ENCODE measurements at places on chromosomes 16 and 17.

- no peak for DNase-seq
These were observed 45.9 kb upstream of the MEIOC start for GRCh38 chr17:44610331-44610730.

- no peak for DNase-seq
These were observed 3.6 kb downstream of the PNMT start for GRCh38 chr17:39671651-39672521.

- DNase-seq = no peak
These were observed 75.8 kb upstream of the ENDOV start for GRCh38 chr17:80339118-80339517.

DNA sequence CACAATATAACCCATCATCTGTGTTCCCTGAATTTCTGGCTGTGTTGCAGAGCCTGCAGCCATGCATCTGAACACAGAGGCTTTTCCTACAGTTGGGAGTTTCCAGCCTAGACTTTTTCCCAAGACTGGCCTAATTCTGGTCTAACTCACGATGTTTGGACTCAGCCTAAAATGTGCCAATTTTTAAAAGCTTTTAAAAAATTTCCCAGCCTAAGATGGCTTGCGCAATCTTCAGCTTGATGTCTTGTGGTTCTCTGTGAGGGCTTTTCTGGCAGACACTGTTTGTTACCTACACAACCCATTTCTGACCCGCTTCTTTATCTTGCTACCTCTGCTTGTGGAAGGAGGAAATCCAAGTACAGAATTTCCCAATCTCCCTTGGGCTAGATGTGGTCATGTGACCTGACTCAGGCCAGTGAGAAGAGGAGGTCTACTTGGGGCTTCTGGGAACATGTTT lies 72.7 kb upstream of the GAS7 start:
- no peak for DNase-seq

DNA sequence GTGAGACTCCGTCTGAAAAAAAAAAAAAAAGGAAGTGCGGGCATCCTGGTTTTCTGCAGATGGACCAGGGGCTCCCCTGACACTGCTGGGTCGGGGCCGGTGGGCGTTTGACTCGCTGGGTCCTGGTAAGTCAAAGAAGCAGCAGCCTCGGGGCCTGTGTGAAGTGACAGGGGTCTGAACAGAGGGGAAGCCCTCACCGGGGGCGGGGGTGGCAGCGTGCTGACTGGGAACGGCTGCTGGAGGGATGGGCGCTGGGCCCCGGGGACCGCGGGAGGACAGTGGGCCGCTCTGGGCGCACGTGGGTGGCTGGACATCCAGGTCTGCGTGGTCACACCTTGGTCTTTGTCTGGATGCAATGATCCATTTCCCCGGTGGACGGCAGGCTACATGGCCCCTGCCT lies 8.2 kb downstream of the GALNS start:
- DNase-seq = no peak

DNA sequence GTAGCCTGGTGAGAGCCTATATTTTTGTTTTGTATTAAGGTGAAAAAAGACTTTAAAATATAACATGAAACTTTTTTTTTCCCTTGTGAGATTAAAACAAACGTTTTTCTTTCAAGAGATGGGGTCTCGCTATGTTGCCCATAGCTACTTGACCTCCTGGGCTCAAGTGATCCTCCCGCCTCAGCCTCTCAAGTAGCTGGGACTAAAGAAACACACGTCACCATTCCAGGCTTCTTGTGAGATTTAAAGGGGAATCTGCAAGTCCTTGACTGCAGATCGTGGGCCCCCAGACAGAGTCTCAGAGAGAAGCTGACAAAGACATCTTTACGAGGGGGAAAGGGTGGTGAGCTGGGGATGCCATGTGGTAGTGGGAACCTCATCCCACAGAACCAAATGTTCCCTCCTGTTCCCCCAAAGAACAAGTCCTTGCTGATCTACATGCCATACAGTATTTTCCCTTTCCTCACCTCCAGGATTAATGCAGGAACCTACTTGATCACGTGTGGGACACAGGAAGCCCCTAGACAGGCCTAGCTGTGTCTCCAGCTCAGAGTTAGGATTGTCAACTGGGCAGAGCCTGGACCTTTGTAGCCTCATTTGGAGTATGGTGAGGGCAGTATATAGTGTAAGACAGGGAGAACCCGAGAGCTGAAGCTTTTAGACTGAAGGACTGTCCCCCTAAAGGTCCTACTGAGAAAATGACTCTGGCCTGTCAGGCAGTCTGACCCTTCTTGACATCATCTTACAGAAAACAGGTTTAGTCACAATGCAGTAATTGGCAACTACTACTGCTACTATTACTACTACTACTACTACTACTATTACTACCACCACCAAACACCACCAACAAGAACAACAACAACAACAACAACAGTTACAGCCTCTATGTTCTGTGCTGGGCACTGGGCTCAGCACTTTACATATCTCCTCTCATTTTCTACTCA lies 4.1 kb downstream of the MAP3K14 start:
- no peak for DNase-seq

- DNase-seq = peak; percentile 5
These were observed 102.8 kb downstream of the MAF start for GRCh38 chr16:79497606-79498350.

DNA sequence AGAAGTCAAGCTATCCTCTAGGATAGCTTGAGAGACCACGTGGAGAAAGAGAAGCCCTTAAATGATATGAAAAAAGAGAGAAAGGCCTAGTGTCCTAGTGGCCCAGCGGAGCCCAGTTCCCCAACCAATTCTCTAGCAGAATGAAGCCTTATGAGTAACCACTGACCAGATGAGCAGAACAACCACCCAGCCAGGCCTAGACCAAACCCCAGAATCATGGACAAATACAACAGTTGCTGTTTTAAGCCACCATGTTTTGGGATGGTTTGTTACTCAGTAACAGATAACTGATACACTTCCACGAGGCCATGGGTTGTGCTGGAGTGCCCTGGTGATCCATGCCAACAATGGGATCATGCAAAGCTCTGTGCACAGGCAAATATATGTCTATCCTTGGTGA lies 377.1 kb downstream of the SOX9 start:
- DNase-seq = no peak

DNA sequence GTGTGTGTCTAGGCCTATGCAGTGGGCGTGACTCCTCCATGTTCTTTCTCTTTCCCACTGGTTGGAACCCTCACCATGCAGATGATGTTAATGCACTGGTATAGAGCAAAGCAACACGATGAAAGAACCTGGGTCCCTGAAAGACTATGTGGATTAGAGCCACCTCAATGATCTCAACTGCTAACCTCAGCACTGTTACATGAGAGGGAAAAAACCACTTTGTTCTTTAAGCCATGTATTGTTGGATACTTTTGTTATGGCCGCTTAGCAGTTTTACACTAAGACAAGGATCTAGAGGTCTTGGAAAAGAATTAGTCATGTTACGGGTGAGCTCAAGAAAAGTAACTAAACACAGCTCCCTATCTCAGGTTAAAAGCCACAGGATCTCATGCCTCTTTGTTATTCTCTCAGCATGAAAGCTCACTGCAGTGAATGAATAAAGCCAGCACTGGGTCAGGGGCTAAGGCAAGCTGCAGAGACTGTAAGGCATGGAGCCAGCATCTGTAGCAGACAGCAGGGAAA lies 56.6 kb upstream of the RBBP6 start:
- DNase-seq = no peak

- no peak for DNase-seq
These were observed 3.9 kb downstream of the GNAO1 start for GRCh38 chr16:56195151-56195550.

DNA sequence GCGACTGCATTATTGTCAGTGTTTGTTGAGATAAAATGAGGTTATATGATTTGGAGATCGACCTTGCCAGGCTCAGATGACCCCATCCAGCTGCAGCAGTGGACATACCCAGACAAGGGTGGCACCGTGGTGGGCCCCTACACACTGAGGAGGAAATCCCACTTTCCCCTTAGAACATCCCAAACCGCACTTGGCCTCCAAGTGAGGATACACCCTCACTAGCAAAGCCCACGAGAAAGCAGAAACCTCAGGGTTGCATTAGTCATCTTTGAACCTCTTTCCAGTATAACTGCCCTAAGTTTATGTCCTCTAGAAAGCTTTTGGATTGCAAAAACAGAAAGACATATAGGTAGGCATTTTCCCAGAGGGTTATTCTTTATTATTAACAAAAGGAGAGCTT lies 101.5 kb downstream of the CLEC16A start:
- DNase-seq = no peak

DNA sequence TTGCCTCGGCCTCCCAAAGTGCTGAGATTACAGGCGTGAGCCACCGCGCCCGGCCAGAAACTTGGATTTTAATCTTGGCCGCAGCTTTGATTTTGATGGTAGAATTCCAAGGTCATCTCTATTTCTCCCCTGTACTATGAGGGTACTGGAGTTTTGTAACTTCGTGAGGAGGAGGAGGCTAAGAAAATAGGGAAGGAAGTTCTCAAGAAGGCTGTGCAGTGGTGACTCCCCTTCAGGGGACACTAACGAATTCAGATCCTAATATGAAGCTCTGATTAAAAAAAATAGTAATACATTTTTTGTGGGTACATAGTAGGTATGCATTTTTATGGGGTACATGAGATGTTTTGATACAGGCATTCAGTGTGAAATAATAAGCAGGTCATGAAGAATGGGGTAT lies 55.9 kb downstream of the LDHD start:
- no peak for DNase-seq

- DNase-seq = no peak
These were observed 44.7 kb downstream of the FZD2 start for GRCh38 chr17:44601973-44602372.

- no peak for DNase-seq
These were observed 70.6 kb upstream of the BCO1 start for GRCh38 chr16:81167851-81168250.

DNA sequence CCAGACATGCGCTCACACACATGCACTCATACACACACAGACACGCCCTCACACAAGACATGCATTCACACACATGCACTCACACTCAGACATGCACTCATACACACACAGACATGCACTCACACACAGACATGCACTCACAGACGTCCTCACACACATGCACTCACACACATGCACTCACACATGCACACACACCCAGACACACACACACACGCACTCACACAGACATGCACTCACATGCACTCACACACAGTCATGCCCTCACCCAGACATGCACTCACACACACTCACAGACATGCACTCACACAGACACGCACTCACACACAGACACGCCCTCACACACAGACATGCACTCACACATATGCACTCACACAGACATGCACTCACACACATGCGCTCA lies 2.1 kb upstream of the ZNF469 start:
- no peak for DNase-seq

DNA sequence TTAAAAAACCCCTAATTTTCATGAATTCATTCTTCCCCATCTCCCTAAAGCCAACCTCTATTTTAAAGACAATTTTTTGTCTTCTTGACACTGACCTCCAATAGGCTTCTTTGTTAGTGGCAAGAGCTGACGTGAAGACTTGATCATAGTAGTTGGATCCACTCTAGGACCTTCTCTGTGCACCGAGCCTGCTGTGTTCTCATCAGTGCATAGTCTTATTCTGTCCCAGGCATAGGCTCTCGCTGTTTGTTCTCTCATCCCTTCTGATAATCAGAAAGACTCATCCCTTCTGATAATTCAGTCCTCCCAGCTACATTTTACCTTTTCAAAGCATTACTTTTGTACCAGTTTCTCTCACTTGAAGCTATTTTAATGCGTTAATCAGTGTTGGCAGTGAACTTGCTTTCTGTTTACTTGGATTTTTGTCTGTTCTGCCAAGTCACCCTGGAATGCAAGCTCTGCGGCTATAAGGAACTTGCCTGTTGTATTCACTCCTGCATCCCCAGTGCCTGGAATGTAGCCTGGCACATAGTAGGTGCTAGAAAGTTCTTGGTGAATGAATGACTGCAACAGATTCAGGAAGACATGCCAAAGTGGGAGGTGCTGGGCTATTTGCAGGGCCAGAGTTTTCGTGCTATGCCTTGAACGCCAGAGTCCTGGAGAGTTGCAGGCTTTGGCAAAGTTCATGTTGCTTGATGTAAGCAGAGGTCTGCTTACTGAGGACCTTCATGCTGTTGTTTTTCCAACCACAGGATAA lies 147.6 kb upstream of the MPHOSPH6 start:
- no peak for DNase-seq

GRCh38 chr16:51875834-51876600 lies 670.9 kb downstream of the TOX3 start:
- no peak for DNase-seq

DNA sequence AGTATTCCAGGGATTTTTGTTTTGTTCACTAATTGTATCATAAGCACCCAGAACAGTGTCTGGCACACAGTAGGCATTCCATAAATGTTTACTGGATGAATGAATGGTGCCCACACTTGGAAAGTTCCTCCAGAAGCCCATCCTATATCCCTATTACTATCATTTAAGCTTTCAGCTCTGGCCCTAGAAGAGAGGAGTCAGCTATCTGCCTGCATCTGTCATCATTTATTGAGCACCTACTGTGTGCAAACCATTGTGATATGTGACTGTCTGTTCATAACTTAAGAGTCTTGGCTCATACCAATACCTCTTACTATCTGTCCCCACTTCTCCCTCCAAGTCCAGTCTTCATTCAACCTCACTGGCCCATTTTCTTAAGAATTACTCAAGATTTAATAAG lies 20.1 kb upstream of the SP6 start:
- DNase-seq = no peak

- DNase-seq = no peak
These were observed 585.3 kb downstream of the KCNJ18 start for GRCh38 chr17:22277595-22277994.

GRCh38 chr16:50593410-50594150 lies 45.4 kb downstream of the NKD1 start:
- no peak for DNase-seq

DNA sequence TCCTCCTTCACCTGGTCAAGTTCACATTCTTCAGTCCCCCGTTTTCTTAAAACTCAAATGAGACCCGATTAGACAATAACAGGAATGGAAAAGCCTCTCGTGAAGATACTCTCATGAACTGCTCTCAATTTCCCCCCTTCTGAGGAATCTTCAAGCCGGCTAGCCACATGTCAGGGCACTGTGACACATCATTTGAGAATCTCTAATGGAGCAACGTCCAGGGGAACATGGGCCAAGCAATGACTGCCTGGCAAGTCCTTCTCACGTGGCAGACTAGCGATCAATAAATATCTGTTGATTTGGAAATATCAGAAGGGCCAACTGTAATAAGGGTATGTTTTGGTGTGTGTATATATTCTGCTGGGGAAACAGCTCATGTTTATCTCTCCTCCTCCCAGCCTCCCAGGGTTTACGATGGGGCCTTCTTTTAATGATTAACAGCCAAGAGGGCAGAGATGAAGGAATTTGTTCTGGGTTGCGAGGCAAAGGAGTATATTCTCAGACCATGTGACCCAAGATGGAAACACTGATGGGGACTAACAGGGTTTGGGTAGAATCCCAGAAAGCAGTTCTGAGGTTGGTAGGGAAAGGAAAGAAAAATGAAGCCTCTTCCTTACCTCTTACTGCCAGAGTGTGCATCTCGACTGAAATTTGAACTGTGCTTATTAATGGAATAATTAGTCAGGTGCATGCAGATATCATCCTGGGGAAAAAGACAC lies 21.4 kb downstream of the TTLL6 start:
- no peak for DNase-seq

Measured in CD4-positive, alpha-beta T cell treated with Interleukin-17A for 1 hour (primary cell).